ENCODE measurements at places on chromosomes 11 and 22. TPM values are rescaled to one million over a fixed set of nuclear protein-coding genes. Genes with fewer than 3 reads are reported as not detected.

Gene RAC2
- total RNA-seq: 81.6 TPM

Gene SPI1
- total RNA-seq: 27.6 TPM

Gene ZP1
- not detected for total RNA-seq

Gene CHST1
- total RNA-seq: 1.8 TPM

Gene PRG3
- total RNA-seq: not detected

Gene MFRP
- not detected for total RNA-seq

DNA sequence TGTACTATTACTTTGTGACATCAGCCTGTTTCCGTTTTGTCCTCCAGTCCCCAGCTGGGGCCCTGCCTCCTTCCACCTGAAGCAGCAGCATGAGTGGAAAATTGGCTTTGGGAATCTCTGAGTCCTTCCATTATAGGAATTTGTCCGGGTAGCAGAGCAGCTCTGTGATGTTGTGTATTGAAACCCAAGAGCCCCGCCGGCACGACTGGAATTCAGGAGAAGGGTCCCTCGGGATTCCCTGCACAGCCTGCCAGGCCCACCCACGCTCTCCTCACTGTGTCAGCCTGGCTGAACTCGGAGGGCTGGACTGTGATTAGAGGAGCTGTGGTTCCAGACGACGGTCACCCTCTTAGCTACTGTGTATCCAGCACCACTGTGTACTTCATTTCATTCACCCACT lies 18.8 kb upstream of the TSPAN18 start:
- no peak for DNase-seq

DNA sequence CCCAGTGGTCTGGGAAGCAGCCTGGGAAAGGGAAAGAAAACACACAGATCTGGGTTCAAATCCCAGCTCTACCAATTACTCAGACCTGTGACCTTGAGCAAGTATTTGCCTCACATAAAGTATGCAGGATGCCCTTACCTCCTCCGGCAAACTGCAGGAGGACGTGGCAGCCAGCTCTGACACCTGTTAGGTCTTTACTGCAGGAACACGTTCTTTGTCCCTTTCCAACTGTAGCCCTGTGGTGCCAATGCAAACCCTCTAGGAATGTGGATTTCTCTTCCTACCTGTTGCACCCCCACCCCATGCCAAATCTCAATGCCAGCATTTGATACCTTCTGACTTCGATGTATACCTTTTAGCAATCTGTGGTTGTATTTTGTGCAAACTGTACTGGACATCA lies 6.0 kb downstream of the CPT1A start:
- DNase-seq: no peak

DNA sequence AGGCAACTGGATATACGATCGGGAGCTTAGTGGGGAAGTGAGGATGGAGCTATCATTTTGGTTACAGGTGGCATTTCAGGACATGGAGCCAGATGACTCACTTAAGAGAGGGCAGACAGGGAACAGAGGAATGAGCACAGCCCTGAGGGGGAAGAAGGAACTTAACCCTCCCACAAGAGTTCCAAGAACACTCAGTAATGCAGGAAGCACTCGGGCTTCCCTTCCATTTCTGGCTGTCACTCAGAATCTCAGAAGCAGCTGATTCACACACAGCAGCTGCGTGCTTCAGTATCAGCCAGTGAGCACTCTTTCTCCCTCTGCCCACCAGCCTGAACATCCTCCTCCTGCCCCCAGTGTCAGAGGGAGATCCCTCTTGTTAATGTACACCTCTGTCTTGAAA lies 34.8 kb downstream of the EFCAB6 start:
- DNase-seq: no peak

DNA sequence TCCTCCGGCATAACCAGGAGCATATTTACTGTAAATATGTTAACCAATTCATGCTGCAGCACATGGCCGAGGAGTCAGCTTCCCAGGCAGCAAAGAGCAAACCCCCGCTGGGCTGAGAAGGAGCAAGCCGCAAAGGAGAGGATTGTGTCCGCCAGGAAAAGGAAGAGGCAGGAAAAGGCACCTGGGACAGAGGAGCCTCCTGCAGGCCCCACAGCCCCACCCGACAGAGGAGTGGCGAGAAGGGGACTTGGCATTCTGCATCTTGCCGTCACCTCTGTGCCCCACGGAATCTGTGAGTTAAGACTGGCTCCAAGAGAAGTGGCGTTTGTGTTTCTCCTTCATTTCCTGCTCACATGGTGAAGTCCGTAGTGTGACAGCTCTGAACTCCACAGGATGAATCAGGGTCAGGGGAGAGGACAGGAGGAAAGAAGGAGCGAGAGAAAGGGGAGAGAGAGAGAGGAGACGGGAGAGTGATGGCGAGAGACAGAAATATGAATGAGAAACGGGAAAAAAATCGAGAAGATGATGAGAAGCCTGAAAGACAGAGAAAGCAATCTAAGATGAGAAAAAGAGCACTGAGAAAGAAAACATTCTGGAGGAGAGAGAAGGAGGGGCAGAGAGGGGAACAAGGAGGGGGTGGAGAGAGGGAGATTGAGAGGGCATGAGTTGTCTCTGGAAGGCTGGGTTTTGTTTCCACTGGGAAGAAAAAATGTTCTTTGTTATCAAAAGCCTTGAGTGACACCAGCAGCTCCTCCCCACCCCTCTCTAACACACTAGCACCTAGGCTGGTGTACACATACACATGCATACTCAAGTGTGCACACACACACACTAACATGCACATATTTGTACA lies 489.6 kb downstream of the MN1 start:
- peak; percentile 15 for DNase-seq

GRCh38 chr11:27234043-27234668 lies 128.9 kb downstream of the CCDC34 start:
- no peak for DNase-seq

DNA sequence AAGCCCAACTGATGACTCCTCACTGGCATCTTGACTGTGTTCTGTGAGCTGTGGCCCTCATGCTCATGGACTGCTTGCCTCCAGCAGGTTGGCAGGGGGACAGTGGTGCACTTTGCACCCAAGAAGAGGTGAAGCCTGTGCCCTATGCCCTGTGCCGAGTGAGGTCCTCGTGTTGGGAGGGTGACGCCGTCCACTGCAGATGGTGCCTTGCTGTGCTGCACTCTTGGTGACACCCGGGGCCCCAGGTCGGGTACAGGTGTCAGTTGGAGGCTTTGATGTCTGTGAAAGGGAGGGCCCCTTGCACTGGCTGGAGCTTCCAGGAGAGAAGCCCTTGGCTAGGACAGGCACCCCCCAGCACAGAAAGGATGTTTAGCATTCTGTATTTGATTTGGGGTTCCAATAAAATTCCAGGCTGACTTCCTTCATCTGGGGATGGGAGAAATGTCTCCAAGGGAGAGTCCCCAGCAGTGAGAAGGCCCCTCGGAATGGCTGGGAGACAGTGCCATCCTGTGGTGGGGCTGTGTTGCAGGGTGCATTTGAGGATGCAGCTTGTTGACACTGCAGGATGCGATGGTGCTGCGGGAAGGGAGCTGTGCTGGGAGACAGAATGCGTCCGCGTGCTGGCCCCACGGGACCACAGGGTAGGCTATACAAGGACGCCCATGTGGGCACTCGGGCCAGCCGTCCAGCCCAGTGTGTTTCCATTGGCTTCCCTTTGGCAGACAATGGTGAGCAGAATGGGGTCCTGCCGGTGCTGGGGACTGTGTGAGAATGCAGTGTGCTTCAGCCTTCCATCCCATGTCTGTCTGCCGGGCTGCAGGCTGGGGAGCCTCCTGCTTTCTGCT lies 2.5 kb upstream of the ZDHHC8 start:
- no peak for DNase-seq

DNA sequence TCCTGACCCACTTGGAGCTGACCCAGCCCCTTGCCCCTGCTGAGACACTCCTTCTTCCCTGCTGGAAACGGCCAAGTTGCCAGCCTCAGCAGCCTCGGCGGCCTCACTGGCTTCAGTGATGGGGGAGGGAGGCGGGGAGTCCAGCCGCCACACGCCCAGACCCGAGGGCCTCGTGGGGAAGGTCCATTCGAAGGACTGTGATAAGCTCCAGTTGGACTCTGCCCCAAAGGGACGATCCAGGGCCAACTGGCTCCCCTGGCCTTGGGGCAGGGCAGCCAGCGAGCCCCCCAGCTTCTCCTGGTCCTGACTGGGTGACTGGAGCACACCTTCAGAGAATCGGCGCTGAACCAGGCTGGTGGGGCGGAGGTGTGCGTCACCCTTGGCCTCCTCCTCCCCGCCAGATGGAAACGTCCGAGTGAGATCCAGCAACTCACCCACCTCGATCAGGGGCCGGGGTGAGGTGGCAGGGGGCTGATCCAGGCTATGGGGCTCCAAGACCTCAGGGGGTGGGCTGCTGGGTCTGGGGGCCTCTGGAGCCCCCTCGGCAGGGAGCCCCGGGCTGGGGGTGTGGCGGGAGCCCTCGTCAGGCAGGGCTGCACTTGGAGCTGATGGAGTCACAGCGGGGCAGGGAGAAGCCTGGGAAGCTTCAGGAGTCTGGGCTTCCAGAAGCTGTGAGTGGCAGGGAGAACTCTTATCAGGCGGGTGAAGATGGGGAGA lies 11.5 kb downstream of the TNKS1BP1 start:
- DNase-seq: no peak

- no peak for DNase-seq
Observed at GRCh38 chr11:55795256-55795655, at the start of gene OR5D14. TSS of gene OR5D14 (plus strand) at chr11:55795556. CDS start at chr11:55795556, 0 bp downstream.

- no peak for DNase-seq
Observed at GRCh38 chr11:42674436-42674835, 637.4 kb upstream of the API5 start.

GRCh38 chr11:124195189-124195734 lies 12.1 kb downstream of the OR10D3 start:
- peak; percentile 27 for DNase-seq

GRCh38 chr11:6156628-6157359 lies 13.3 kb downstream of the OR52B2 start:
- DNase-seq: no peak

- no peak for DNase-seq
Observed at GRCh38 chr11:119342362-119343130, 1.9 kb upstream of the C1QTNF5 start.

DNA sequence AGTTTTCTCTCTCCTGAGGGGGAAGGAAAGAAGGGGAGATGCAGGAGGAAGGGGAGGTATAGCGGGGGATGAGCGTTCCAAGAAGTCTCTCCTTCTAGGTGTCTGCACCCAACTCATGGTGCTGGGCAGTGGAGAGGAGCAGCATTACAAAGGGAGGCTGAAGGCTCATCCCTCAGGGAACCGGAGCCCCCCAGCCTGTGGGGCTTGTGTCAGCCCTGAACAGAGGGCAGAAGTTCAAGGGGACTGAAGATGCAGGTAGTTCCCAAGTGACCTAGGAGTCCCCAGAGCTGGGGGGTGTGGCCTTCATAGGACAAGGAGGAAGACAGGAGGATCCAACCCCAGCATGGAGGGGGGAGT lies 1.8 kb downstream of the C11orf68 start:
- no peak for DNase-seq
